ENCODE measurements at places on chromosomes 6 and 20.

GRCh38 chr20:34951252-34951651 is 4.4 kb downstream of the GSS start:
- DNase-seq: no peak

- peak; percentile 23 for DNase-seq
Observed at GRCh38 chr6:5680095-5680494, 326.6 kb downstream of the NRN1 start.

GRCh38 chr20:43244647-43245046 is 54.9 kb upstream of the PTPRT start:
- no peak for DNase-seq

- DNase-seq: no peak
Observed at GRCh38 chr6:122014961-122015360, 384.5 kb upstream of the HSF2 start.
